ENCODE measurements at places on chromosomes 1 and 21. TPM values are rescaled to one million over a fixed set of nuclear protein-coding genes. Genes with fewer than 3 reads are reported as not detected.

DNA sequence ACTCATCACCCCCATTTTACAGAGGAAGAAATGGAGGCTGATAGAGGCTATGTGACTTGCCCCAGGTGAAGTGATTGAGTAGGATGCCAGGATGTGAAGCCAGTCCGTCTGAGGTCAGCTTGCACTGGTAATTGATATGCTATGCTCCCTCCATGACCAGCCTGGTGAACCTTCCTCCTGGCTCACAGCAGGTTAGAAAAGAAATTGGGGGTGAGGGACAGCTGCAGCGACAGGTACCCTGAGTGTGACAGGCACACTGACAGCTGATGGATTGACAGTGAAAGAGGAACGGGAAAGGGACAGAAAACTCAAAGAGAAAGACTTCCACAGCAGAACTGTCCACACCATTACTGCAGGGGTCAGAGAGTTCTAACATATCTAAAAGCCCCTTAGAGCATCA is 102.1 kb downstream of the SUSD4 start:
- H3K4me1 ChIP-seq: peaks cover 17% of the 10 kb centered on the region
- no peaks in the 10 kb centered on the region for H3K27me3 ChIP-seq
- H3K36me3 ChIP-seq: no peaks in the 10 kb centered on the region
- no peak for DNase-seq

GRCh38 chr1:154595621-154596020 is 12.4 kb downstream of the ADAR start:
- H3K36me3 ChIP-seq: peaks cover 55% of the 10 kb centered on the region
- peaks cover 11% of the 10 kb centered on the region for H3K4me1 ChIP-seq
- no peak overlapping the region for H3K4me3 ChIP-seq
- no peak for DNase-seq
- no peak overlapping the region for H3K27ac ChIP-seq
- no peaks in the 10 kb centered on the region for H3K27me3 ChIP-seq

DNA sequence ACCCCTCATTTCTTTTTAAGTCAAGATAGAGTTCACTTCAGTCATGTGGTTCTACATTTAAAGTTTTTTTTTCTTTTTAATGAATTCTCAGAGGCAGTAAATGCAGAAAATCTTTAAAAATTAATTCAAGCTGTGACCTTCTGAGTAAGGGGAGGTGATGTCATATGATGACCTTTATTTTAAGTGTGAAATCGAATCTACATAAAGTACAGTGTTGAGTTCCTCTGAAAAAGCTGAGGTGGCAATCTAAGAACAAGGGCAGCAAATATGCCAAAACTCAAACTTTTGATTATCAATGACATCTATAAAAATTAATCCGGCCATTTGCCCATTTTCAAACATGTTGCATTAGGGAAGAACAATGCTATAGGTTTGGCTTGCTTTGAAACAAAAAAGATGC is 173.5 kb downstream of the CDC7 start:
- no peaks in the 10 kb centered on the region for H3K4me1 ChIP-seq
- no peak overlapping the region for H3K4me3 ChIP-seq
- H3K36me3 ChIP-seq: no peaks in the 10 kb centered on the region
- DNase-seq: no peak
- no peaks in the 10 kb centered on the region for H3K27me3 ChIP-seq

DNA sequence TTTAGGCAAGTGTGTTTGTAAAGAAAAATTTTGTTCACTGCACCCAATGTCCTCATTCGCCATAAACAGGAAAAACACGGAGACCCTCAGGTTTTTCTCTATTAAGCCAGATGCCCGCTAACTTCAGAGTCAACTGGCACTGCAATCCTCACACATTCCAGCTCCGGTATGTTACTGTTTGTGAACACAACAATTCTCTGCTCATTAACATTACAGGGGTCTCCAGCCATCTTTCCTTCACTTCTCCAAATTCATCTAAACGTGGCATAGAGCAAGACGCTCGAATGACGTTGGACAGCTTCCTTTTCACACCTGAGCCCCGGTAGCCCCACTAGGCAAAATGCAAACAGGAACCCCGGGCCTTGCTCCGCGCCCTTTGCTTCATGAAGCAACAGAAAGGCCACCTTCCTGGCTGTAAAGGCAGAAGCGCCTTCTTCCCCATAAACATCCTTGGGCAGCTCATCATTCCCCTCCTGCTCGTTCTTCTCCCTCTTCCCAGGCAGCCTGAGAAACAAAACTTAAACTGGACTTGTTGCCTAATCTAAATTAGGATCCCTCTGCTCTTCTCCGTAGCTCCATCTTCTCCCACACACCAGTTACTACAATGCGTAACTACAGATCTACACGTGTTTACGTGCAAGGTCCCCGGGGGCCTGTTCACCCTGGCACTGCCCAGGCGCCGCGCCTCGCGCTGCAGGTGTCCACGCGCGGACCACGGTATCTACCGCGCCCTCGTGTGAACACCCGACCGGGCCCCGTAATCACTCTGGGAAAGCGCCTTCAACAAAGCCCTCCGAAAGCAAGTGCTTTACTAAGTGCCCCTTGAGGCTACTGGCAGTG is 1.2 kb downstream of the LBR start:
- peak overlapping the region; percentile 60 for H3K4me3 ChIP-seq
- peaks cover 14% of the 10 kb centered on the region for H3K4me1 ChIP-seq
- peaks cover 7% of the 10 kb centered on the region for H3K27me3 ChIP-seq
- no peak overlapping the region for H3K27ac ChIP-seq

DNA sequence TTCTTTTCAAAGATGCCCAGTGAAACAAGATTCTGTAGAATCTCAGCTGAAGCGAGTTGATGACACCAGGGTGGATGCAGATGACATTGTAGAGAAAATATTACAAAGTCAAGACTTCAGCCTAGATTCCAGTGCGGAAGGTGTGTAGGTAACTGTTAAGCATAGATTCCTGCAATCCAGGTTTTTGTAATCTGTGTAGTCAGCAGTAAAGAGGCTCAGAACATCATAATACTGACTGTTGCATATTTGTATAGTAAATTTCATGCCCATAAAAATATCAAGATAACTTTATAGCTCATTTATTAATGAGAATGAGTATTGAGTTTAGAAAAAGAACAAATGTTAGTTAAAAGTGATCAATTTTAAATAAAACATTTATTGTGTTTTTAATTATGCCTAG is 32.2 kb downstream of the HENMT1 start:
- H3K36me3 ChIP-seq: peaks cover 8% of the 10 kb centered on the region
- no peak overlapping the region for H3K27ac ChIP-seq
- no peak overlapping the region for H3K4me3 ChIP-seq
- H3K27me3 ChIP-seq: no peaks in the 10 kb centered on the region

DNA sequence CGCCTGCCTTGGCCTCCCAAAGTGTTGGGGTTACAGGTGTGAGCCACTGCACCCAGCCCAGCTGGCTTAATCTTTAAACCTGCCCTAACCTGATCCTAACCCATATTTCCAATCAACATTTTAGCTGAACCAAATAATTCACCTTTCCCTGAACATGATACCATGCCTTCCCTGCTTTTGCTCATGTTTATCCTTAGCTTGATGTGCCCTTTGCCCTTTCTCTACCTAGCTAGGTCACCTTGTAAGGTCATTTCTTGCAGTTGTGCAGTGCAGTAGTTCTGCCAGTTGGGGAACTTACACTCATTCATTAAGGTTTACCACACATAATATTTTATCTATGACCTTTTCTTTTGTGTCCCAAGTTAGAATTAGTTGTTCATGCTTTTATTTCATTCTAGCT is 5.3 kb downstream of the UAP1 start:
- no peak for DNase-seq
- no peak overlapping the region for H3K27ac ChIP-seq
- no peak overlapping the region for H3K4me3 ChIP-seq
- H3K27me3 ChIP-seq: no peaks in the 10 kb centered on the region
- H3K4me1 ChIP-seq: peaks cover 13% of the 10 kb centered on the region
- H3K36me3 ChIP-seq: peaks cover 6% of the 10 kb centered on the region

DNA sequence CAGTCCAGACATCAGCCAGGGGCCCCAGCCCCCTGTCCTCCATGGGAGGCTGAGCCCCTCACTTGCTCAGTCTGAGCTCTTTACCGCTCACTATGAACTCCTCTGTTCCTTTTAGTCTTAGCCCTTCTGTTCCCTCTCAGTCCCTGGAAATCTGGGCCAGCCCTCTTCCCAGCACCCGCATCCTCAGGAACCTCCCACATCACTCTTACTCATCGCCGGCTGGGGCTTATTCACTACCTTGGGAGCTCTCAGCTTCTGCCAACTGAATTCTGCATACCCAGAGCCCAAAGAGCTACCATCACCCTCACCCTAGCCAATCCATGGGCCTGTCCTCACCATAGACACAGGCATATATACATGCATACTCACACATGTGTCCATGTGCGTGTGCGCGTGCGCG is 11.5 kb downstream of the KNCN start:
- H3K4me3 ChIP-seq: no peak overlapping the region
- H3K27ac ChIP-seq: no peak overlapping the region
- H3K4me1 ChIP-seq: no peaks in the 10 kb centered on the region
- H3K27me3 ChIP-seq: peaks cover 58% of the 10 kb centered on the region
- DNase-seq: peak; percentile 80

- peaks cover 7% of the 10 kb centered on the region for H3K36me3 ChIP-seq
- H3K27me3 ChIP-seq: no peaks in the 10 kb centered on the region
- no peak overlapping the region for H3K27ac ChIP-seq
- peaks cover 5% of the 10 kb centered on the region for H3K4me1 ChIP-seq
- H3K4me3 ChIP-seq: no peak overlapping the region
Measured at GRCh38 chr1:156592910-156593660, 1.5 kb downstream of the NAXE start.

DNA sequence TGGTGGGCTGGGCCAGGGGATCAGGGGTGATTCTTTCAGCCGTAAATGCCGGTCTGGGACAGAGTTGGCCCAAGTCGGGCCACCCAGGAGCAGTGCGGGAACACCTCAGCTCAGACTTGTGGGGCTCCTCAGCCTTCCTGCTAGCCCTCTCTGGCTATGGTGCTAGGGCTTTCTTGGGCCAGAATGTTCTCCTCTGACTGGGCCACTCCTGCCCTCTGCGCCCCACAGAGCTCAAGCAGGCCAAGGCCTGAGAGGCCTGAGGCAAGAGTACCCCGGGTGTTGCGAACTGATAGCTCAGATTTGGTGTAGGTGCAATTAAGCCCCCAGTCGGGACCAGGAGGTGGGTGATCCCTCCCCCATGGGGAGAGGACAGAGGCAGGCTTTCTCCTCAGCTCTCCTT is 51.8 kb downstream of the LGR6 start:
- H3K4me1 ChIP-seq: no peaks in the 10 kb centered on the region
- no peak for DNase-seq
- no peak overlapping the region for H3K4me3 ChIP-seq
- no peaks in the 10 kb centered on the region for H3K27me3 ChIP-seq
- no peak overlapping the region for H3K27ac ChIP-seq
- no peaks in the 10 kb centered on the region for H3K36me3 ChIP-seq

- H3K27ac ChIP-seq: no peak overlapping the region
- no peaks in the 10 kb centered on the region for H3K36me3 ChIP-seq
- no peak overlapping the region for H3K4me3 ChIP-seq
- no peaks in the 10 kb centered on the region for H3K4me1 ChIP-seq
Measured at GRCh38 chr1:36846357-36846756, 188.0 kb downstream of the GRIK3 start.

The ADGRL2 gene
- 58.3 TPM for total RNA-seq

The OR2T12 gene
- total RNA-seq: not detected

The CBR3 gene
- not detected for total RNA-seq

Data from cardiac muscle cell (in vitro differentiated cells and primary cell).